ENCODE measurements at places on chromosomes 5 and 9. TPM values are rescaled to one million over a fixed set of nuclear protein-coding genes. Genes with fewer than 3 reads are reported as not detected.

CAMK4 gene
- total RNA-seq, result 0.21 TPM

TLX3 gene
- not detected for total RNA-seq

- DNase-seq, result no peak
Measured at GRCh38 chr5:136209346-136209910, 16.5 kb upstream of the SMIM32 start.

LHX6 gene
- total RNA-seq, result 3.2 TPM

GRCh38 chr5:133627180-133627579, 14.8 kb upstream of the FSTL4 start:
- DNase-seq, result no peak

GRCh38 chr5:118224546-118224945, 763.8 kb downstream of the DTWD2 start:
- DNase-seq, result no peak

GRCh38 chr5:154406231-154406630, 39.6 kb upstream of the SAP30L start:
- no peak for DNase-seq

SLC6A19 gene
- total RNA-seq, result not detected

GRCh38 chr9:75826314-75826713, 64.2 kb upstream of the PCSK5 start:
- DNase-seq, result no peak
